ENCODE measurements at places on chromosomes 3 and 15.

- no peak for DNase-seq
These were observed 447.7 kb downstream of the GABRG3 start for GRCh38 chr15:27418726-27419125.

DNA sequence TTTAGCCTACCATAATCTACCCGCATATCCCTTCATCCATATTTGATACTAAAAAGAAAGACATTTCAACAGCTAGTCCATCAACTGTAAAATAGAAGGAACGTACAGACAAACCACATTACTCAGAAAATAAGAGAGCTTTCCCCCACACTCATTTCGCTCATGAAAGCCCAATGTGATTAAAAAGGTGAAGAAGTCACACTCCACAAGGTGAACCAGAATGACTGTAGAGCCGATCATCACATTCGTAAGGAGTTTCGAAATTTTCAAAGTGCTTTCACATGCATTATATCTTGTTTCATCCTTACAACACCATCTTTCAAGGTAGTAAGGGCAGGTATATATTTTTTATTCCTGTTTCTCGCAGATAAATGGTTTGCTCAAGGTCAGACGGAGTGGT is 225.3 kb downstream of the FOXP1 start:
- no peak for DNase-seq

DNA sequence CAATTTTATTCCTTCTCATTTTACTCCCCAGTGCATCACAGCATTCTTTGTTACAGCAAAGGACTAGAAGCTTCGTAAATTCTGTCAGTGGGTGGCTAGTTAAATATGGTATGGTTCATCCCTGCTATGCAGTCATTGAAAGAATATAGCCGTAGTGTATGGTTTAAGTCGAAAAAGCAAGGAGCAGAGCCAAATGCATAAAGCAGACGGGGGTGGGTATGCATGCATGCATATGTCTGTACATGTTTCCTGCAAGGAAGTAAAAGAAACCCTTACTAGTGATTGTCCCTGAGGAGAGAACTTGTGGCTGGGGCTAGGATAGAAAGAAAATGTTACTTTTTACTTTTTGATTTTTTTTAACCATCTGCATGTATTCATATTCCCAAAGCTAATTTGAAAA is 19.9 kb downstream of the RBP2 start:
- DNase-seq: no peak

DNA sequence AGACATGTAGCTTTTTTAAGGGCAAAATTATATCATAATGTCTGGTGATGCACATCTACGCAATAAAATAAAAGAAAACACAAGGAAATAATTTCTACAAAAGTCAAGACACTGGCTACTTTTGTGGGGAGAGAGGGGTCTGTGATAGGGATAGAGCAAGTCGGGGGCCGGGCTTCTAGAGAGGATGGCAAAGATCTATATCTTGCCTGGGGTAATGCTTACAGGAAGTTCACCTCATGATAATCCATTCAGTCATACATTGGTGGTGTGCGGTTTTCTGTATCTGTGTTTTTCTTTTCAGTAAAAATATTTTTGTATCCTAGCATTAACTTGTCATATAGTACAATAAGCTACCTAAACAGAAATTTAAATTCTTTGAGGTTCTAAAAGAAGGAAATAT is 178.8 kb downstream of the ARRDC4 start:
- DNase-seq: no peak

- DNase-seq: peak; percentile 3
These were observed 829 bp downstream of the RNF7 start for GRCh38 chr3:141738891-141739363.

GRCh38 chr15:39156166-39156565 is 424.7 kb upstream of the THBS1 start:
- no peak for DNase-seq

- DNase-seq: no peak
These were observed 202.7 kb upstream of the KBTBD8 start for GRCh38 chr3:66795365-66795764.

GRCh38 chr3:82078246-82078645 is 316.8 kb upstream of the GBE1 start:
- DNase-seq: no peak

- no peak for DNase-seq
These were observed 129.7 kb upstream of the ROPN1 start for GRCh38 chr3:124121379-124122312.

- no peak for DNase-seq
These were observed 405.5 kb downstream of the SHQ1 start for GRCh38 chr3:72442759-72443158.

GRCh38 chr15:42849836-42850235 is 70.7 kb downstream of the TTBK2 start:
- no peak for DNase-seq

- no peak for DNase-seq
These were observed 562.6 kb upstream of the DPPA4 start for GRCh38 chr3:109899925-109900324.

DNA sequence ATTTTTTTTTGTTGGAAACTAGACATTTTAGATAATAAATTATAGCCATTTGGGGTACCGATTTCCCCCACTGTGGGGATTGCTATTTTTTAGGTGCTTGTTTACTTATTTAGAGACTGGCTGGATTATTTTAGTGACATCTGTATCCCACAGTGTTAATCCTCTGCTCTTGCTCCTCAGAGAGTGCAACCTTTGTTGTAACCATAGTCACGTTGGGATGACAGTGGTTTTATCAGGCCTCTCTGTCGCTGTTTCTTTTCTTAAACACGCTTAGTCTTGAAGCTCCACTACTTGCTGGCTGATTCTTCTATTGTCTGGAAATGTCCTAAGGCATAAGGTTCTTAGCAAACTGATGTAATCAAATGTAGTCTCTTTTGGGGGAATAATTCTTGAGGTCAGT is 451.6 kb upstream of the SEMA6D start:
- no peak for DNase-seq

DNA sequence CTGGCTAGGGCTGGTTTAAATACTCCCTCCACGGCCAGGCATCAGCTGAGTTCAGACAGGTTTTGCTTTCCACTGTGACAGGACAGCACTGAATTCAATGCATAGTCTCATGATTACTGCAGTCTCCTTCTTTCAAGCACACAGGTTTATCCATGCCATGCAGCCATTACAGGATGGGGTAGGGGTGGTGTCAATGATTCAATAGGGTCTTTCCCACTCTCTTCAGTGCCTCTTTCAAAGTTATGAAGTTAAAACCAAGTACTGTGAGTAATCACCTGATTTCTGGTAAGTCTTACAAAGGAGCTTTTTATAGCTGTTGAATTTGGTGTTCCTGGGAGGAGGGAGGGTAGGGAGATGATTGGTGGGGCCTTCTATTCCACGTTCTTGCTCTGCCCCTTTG is 47.2 kb downstream of the TMEM212 start:
- DNase-seq: no peak

GRCh38 chr3:59913645-59914044 is 863.8 kb upstream of the CFAP20DC start:
- DNase-seq: no peak

GRCh38 chr15:49096090-49096750 is 50.0 kb upstream of the SECISBP2L start:
- DNase-seq: no peak

DNA sequence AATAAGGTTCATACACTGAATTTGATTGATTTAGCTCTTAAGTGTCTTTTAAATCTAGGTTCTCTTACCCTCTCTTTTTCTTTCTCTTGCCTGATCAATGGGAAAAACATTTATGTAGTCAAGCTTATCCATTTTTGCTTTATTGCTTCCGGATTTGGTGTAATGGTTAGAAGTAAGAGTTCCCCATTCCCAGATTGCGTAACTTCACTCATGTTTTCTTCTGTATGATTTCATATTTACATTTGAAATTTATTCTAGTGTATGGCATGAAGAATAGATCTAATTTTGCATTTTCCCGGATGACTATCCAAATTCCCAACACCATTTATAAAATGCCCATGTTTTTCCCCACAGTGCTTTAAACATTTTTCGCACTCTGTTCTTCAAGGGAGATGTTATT is 27.9 kb upstream of the SV2B start:
- no peak for DNase-seq

GRCh38 chr15:51371266-51371665 is 29.8 kb downstream of the GLDN start:
- no peak for DNase-seq

DNA sequence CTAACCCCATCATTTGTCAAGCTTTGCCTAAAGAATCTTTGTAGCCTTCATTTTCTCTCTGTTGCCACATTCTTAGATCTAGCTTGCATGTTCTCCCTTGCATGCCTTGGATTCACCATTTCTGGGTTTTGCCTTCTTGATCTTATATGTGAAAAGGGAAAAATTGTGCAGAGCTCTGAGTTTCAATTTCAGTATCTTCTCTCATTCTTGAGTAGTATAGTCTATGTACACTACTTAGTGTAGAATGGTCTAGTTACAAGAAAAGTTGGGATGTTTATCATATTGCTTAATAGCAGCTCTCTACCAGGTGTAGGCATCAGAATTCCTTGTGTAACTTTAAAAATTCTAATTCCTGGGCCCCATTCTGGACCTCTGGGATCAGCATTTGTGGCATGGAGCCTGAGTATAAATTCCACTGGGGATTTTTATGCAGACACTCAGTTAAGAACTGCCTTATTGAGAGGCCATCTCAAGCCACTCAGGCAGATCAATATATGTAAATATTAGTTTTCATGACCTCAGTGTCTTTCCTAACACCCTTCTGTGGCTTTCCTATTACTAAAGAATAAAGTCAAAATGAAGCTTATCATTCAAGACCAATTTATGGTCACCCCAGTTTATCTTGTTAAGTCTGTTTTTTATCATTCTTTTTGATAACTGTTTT is 23.4 kb downstream of the GTF2E1 start:
- no peak for DNase-seq

- DNase-seq: no peak
These were observed 63.3 kb upstream of the C3orf80 start for GRCh38 chr3:160161921-160162320.

DNA sequence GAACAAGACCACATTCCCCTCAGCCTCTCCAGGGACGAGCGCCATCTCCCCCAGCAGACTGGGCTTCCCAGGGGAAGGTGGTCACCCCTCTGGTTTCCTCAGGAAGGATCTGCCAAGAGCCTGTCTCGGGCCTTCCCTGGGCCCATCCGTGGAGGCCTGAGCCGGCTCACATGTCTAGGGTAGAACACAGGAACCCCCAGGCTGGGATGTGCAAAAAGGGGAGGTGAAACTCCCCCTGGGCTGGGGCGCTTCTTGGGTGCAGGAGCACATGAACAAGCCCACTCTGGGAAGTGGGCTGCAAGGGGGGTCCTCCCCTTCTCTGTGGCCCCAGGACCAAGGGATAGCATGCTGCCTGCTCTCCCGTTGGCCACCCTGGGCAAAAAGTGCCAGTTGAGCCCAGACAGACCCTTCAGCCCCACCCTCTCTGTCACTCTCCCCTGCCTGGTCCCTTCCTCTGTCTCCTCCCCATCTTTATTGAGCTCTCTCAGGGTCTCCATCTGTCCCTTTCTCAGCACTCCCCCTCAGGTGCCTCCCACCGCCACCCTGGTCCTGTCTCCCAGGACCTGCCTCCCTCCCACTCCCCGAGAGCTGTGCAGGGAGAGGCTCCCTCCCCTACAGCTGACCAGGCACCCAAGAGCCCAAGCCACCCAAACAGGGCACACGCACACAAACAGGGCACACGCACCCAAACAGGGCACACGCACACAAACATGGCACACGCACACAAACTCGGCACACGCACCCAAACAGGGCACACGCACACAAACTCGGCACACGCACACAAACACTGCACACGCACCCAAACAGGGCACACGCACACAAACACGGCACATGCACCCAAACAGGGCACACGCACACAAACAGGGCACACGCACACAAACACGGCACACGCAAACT is 864 bp downstream of the SEMA3G start:
- no peak for DNase-seq

DNA sequence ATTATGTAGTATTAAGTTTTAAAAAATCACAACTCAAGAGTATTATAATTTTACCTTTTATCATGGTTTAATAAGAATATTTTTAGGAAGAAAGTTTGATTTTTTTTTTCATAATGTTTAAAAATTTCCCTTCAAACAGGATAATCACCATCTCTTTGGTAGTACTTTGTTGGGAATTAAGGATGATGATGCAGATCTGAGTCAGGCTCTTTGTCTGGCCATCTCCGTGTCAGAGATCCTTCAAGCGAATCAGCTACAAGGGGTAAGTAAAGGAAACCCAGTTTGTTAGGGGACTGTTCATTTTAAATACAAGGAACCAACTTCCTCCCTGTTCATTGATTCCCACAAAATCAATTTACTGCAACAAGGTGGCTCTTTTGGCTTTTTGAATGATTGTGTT is 36.8 kb upstream of the NIT2 start:
- DNase-seq: no peak

DNA sequence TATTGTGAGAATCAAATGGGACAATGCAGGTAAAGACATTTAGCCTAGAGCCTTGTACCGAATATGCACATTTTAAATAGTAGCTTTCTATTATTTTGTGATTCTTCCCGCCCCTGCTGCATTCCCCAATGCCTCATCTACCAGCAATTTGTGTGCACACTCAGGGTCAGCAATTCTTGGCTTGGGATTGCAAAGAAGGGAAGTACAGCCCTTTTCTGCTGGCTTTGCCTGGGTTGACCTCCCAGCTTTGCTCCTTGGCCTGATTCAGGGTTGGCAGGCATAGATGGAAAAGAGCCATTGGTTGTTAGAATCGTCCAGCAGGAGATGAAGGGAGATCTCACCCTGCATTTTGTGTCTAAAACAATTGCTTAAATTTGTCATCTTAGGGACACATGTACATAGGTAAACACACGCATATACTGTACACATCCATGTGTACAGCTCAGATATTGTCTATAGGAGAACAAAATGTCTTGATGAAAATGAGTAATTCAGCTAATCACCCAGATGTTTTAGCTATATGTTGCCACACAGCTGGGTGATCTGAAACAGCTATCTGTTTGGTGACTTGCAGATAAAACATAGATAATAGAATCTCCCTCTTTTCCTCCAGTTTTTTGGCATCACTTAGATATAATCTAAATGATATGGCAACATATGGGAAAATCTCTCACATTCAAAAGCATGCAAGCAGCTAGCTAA is 340.9 kb upstream of the TBL1XR1 start:
- no peak for DNase-seq

DNA sequence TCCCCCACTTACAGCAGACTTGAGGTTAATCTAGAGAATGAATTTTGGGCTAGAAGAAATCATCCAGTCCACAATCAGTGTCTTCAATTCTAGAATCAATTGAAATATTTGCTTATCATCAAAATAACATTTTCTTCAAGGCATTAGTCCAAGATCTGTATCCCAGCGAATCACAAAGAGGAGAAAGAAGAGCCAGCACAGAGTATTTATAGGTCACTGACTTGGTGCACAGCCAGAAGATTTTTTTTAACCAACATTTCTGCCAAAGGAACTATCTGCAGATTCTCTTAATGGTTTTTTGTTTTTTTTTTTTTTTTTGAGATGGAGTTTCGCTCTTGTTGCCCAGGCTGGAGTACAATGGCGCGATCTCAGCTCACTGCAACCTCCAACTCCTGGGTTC is 178.2 kb downstream of the TNIK start:
- DNase-seq: no peak

Data from stimulated activated CD8-positive, alpha-beta memory T cell treated with anti-CD3 and anti-CD28 coated beads, Interleukin-7, amount 100 ng/mL, for 4 hours (primary cell).